ENCODE measurements at places on chromosomes 3 and 15.

DNA sequence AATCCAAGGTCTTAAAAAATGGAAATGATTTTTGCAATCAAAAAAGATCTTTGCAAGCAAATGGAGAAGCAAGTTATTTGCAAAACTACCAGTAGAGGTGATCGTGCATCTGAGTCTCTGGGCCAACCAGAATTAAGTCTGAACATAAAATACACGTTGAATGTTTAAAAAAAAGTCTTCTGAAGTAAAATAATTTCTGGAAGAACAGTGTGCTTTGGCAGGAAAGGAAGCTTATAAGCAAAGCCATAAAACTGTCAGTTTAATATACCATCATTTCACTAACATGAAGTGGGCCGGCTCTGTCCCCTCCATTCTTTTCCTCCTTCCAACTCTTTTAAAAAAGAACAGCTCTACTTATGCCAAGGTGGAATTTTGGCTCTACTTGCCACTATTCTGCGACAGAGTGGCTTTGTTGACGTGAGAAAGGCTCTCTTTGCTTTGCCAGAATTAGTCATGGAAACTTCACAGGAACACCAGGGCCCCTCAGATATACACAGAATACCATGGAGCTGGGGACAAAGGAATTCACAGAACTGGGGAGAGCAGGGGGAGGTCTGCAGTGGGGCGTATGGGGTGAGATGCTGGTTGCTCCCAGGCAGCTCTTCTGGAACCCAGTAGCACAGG is 29.8 kb downstream of the FSTL1 start:
- H3K36me3 ChIP-seq: peaks cover 7% of the 10 kb centered on the region
- no peak for DNase-seq
- peaks cover 46% of the 10 kb centered on the region for H3K4me1 ChIP-seq
- peak overlapping the region; percentile 47 for H3K27ac ChIP-seq

DNA sequence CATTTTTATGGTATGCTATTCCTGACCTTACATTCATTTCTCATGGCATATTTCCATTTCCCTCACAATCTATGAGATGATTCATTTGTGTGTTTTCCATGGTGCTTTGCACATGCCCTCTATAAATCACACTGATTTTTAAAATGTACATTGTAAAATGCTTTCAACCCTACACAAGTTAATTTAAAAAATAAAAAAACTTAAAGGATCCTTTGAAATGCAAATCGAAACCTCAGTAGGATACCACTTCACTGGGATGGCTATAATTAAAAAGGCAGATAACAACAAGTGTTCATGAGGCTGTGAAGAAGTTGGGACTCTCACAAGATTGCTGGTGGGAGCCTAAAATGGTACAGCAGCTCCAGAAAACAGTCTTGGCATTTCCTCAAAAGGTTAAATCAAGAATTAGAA is 83.5 kb downstream of the FMN1 start:
- H3K4me3 ChIP-seq: no peak overlapping the region
- H3K27me3 ChIP-seq: no peaks in the 10 kb centered on the region
- H3K27ac ChIP-seq: no peak overlapping the region

GRCh38 chr15:91919014-91919534 is 65.6 kb downstream of the SLCO3A1 start:
- peaks cover 23% of the 10 kb centered on the region for H3K4me1 ChIP-seq
- H3K27me3 ChIP-seq: no peaks in the 10 kb centered on the region
- no peak overlapping the region for H3K4me3 ChIP-seq
- H3K27ac ChIP-seq: no peak overlapping the region
- no peaks in the 10 kb centered on the region for H3K36me3 ChIP-seq

GRCh38 chr3:186566772-186567071 is 417 bp downstream of the TBCCD1 start:
- H3K27me3 ChIP-seq: no peaks in the 10 kb centered on the region
- H3K27ac ChIP-seq: peak overlapping the region; percentile 91
- H3K4me3 ChIP-seq: peak overlapping the region; percentile 88
- peaks cover 29% of the 10 kb centered on the region for H3K4me1 ChIP-seq

DNA sequence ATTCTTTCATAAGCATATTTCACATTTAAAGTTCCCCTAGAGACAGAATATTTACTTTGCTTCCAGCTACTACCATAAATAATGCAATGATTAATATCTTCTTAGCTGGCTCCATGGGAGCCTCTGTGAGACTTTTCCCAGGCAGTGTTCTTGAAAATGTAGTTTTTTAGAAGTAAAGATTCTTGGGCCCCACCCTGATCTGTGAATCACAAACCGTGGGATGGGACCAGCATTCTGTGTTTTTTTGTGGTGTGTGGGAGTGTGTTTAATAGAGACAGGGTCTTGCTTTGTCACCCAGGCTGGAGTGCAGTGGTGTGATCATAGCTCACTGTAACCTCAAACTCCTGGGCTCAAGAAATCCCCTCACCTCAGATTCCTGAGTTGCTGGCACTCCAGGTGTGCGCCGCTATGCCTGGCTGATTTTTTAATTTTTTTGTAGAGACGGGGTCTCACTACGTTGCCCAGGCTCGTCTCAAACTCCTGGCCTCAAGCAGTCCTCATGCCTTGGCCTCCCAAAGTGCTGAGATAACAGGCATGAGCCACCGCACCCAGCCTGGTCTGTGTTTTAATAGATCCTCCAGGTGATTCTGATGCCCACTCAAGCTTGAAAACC is 83.0 kb downstream of the KLHL25 start:
- no peak overlapping the region for H3K27ac ChIP-seq
- H3K36me3 ChIP-seq: peaks cover 18% of the 10 kb centered on the region
- H3K4me1 ChIP-seq: peaks cover 18% of the 10 kb centered on the region
- DNase-seq: no peak
- no peak overlapping the region for H3K4me3 ChIP-seq

GRCh38 chr3:157520485-157521150 is 17.4 kb upstream of the VEPH1 start:
- no peak overlapping the region for H3K4me3 ChIP-seq
- H3K36me3 ChIP-seq: peaks cover 11% of the 10 kb centered on the region
- H3K27ac ChIP-seq: no peak overlapping the region
- DNase-seq: no peak
- H3K27me3 ChIP-seq: no peaks in the 10 kb centered on the region
- H3K4me1 ChIP-seq: no peaks in the 10 kb centered on the region

- no peak overlapping the region for H3K4me3 ChIP-seq
- DNase-seq: no peak
- H3K27ac ChIP-seq: no peak overlapping the region
- no peaks in the 10 kb centered on the region for H3K27me3 ChIP-seq
- H3K4me1 ChIP-seq: peaks cover 60% of the 10 kb centered on the region
Measured at GRCh38 chr15:88982304-88982945, 69.2 kb upstream of the MFGE8 start.

DNA sequence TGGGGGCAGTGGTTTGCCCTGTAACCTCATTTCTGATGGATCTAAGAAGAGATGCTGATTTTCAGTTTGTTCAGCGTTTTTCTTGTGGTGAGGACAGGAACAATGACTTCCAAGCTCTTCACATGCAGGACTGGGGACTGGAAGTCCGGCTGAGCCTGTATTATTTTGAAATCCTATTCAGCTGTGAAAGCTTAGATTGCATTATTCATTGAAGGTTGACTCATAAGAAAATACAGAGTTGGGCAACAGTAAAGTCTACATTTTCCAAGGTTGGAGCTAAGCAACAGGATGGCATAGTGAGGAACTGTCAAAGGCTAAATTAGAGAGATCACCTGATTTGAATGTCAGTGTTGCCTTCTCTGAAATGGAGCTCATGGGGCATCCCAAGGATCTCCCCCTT is 230.9 kb upstream of the FEZF2 start:
- H3K4me3 ChIP-seq: no peak overlapping the region
- DNase-seq: no peak
- no peak overlapping the region for H3K27ac ChIP-seq
- H3K27me3 ChIP-seq: no peaks in the 10 kb centered on the region

DNA sequence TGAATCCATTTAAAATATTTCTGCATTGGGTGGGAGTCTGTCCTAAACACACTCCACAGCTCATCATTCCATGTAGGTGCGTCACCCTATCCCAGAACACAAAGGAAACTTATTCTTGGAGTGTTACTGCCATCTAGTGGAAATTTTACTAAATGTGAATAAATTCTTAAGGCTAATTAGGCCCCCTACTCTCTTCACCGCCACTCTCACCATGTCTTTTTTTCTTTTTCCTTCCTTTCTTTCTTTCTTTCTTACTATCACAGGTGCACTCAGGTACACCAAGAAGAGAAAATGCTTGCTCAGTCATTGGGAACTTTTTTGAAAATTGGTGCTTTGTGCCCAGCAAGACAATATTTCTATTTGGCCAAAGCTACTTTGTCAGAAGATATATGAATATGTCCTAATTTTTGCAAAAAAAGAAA is 26.4 kb upstream of the ATP8B4 start:
- no peaks in the 10 kb centered on the region for H3K27me3 ChIP-seq
- H3K36me3 ChIP-seq: no peaks in the 10 kb centered on the region
- H3K4me3 ChIP-seq: no peak overlapping the region
- H3K4me1 ChIP-seq: peaks cover 4% of the 10 kb centered on the region

- no peak for DNase-seq
- H3K4me1 ChIP-seq: peaks cover 16% of the 10 kb centered on the region
- no peak overlapping the region for H3K4me3 ChIP-seq
- peaks cover 8% of the 10 kb centered on the region for H3K36me3 ChIP-seq
- H3K27ac ChIP-seq: no peak overlapping the region
Measured at GRCh38 chr3:51897391-51897790, 5.8 kb downstream of the IQCF1 start.

GRCh38 chr15:31474059-31474868 is 147.6 kb downstream of the KLF13 start:
- no peak for DNase-seq
- H3K27ac ChIP-seq: no peak overlapping the region
- H3K4me3 ChIP-seq: no peak overlapping the region
- peaks cover 6% of the 10 kb centered on the region for H3K4me1 ChIP-seq
- H3K36me3 ChIP-seq: no peaks in the 10 kb centered on the region

GRCh38 chr3:65593780-65594752 is 444.7 kb downstream of the MAGI1 start:
- H3K36me3 ChIP-seq: no peaks in the 10 kb centered on the region
- H3K27ac ChIP-seq: peak overlapping the region; percentile 59
- peaks cover 72% of the 10 kb centered on the region for H3K4me1 ChIP-seq
- no peak for DNase-seq
- peaks cover under 1% of the 10 kb centered on the region for H3K27me3 ChIP-seq

GRCh38 chr15:35043373-35044095 is 41.6 kb downstream of the NANOGP8 start:
- no peak for DNase-seq
- peaks cover 3% of the 10 kb centered on the region for H3K36me3 ChIP-seq
- H3K27me3 ChIP-seq: no peaks in the 10 kb centered on the region
- no peak overlapping the region for H3K4me3 ChIP-seq
- peak overlapping the region; percentile 38 for H3K27ac ChIP-seq
- peaks cover 38% of the 10 kb centered on the region for H3K4me1 ChIP-seq

- H3K27me3 ChIP-seq: peaks cover 28% of the 10 kb centered on the region
- H3K36me3 ChIP-seq: peaks cover 9% of the 10 kb centered on the region
- no peak for DNase-seq
- no peak overlapping the region for H3K27ac ChIP-seq
- H3K4me3 ChIP-seq: no peak overlapping the region
Measured at GRCh38 chr15:63605816-63606215, 8.6 kb downstream of the FBXL22 start.

DNA sequence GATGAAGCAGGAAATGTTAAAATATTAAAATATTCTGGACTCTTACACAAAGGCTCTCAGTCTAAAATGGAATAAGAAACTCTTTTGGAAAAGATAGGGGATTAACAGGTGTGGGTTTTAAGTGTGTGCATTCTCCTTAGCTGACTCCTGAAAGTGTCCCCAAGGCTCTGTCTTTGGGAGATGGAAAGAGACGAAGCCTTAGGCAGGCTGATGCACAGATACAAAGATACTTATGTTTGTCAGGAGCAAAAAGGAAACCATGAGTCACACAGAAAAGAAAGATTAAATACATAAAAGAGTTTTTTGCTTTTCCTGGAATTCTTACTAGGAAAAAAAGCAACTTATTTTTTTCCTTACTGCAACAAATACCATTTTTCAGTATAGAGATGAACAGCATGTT is 23.8 kb upstream of the ABI3BP start:
- no peak overlapping the region for H3K4me3 ChIP-seq
- H3K27me3 ChIP-seq: peaks cover 5% of the 10 kb centered on the region
- no peak for DNase-seq
- H3K36me3 ChIP-seq: peaks cover 10% of the 10 kb centered on the region
- no peaks in the 10 kb centered on the region for H3K4me1 ChIP-seq

GRCh38 chr15:82064824-82065223 is 19.0 kb upstream of the MEX3B start:
- no peaks in the 10 kb centered on the region for H3K36me3 ChIP-seq
- DNase-seq: no peak
- no peak overlapping the region for H3K4me3 ChIP-seq
- peaks cover 40% of the 10 kb centered on the region for H3K4me1 ChIP-seq
- no peak overlapping the region for H3K27ac ChIP-seq

DNA sequence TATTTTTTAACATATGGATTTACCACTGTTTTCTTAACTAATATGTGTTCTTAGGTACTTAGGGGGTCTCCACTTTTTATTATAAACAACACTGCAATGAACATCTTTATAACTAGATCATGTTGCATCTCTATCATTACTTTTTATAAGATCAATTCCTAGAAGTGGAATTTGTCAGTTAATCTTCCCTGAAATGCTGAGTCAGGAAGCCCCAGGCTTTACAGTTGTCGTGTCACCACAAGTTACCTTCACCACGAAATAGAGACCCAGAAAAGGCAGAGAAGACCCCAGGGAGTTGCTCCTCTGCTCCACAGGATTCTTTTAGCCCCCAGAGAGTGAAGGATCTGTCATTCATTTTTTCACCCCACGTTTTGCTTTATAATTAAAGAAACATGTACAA is 34.5 kb upstream of the ERC2 start:
- H3K4me1 ChIP-seq: peaks cover 10% of the 10 kb centered on the region
- H3K36me3 ChIP-seq: no peaks in the 10 kb centered on the region
- no peak overlapping the region for H3K4me3 ChIP-seq
- DNase-seq: no peak

DNA sequence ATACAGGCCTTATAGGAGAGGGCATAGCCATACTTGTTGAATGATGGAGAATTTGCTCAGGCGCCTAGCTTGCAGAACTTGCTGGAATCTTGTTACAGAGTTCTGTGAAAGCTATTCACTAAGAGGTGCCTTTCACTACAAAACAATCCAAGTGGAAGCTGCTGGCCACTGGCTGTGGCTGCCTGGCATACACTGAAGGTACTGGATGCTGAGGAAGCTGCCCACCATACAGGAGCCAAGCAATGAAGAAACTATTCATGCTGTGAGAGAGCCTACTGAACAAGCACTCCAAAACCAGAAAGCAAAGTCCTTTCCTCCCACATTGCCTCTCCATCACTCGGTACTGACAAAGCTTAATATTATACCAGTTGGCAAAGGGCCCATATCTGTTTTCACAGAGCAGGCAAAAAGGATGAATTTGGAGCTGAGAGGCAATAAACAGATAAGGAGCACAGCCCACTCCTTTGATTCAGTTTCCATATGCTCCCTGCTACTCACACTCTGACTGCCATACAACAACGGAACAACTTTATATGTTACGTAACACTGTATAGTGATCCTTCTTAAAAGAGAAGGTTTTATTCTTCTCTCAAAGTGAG is 192.6 kb upstream of the ALCAM start:
- H3K27me3 ChIP-seq: no peaks in the 10 kb centered on the region
- no peaks in the 10 kb centered on the region for H3K36me3 ChIP-seq
- no peak overlapping the region for H3K4me3 ChIP-seq
- H3K4me1 ChIP-seq: peaks cover 2% of the 10 kb centered on the region
- no peak for DNase-seq

GRCh38 chr3:197748597-197749314 is 927 bp upstream of the FYTTD1 start:
- H3K4me1 ChIP-seq: peaks cover 29% of the 10 kb centered on the region
- peaks cover 30% of the 10 kb centered on the region for H3K27me3 ChIP-seq
- DNase-seq: no peak
- no peak overlapping the region for H3K27ac ChIP-seq
- no peaks in the 10 kb centered on the region for H3K36me3 ChIP-seq
- H3K4me3 ChIP-seq: peak overlapping the region; percentile 89

Measured in WTC11 (cell line).